ENCODE measurements at places on chromosomes 12 and 14. TPM values are rescaled to one million over a fixed set of nuclear protein-coding genes. Genes with fewer than 3 reads are reported as not detected.

The DCAF5 gene
- 28.1 TPM for total RNA-seq

The RNASE7 gene
- total RNA-seq = 2.7 TPM

The PIWIL1 gene
- total RNA-seq = not detected

The NDUFA12 gene
- 91.3 TPM for total RNA-seq

The KANSL2 gene
- total RNA-seq = 23.3 TPM

The FOXG1 gene
- not detected for total RNA-seq

The MEG3 gene
- 7.4 TPM for total RNA-seq

The GRIP1 gene
- 20.1 TPM for total RNA-seq

The INHBC gene
- not detected for total RNA-seq

The HOXC9 gene
- total RNA-seq = 1.2 TPM

The DPPA3 gene
- total RNA-seq = not detected

The MANSC4 gene
- total RNA-seq = not detected
